Activated B cell treated with CpG ODN at 0.5 μM for 24 hours (primary cell): ENCODE measurements at places on chromosomes 5 and 9.

DNA sequence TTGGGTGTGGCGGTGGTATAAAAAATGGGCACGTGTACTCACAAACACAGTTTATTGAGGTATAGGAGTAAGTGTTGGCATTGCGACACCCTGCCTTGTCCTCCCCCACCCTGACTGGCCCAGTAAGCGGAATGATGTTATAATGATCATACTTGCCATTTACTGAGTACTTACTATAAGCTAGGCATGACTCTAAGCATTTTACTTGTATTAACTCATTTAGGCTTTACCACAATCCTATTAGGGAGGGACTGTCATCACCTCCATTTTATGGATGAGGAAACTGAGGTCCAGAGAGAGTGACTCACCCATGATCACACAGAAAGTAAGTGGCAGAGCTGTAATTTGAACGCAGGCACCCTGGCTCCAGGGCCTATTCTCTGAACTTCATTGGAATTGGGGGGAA is 2.3 kb downstream of the SMIM3 start:
- DNase-seq = no peak

- no peak for DNase-seq
Observed at GRCh38 chr9:105118636-105119035, 125.8 kb upstream of the SLC44A1 start.

GRCh38 chr5:19534751-19535150 is 453.2 kb downstream of the CDH18 start:
- no peak for DNase-seq

- DNase-seq = no peak
Observed at GRCh38 chr9:133906932-133907910, 84.9 kb downstream of the VAV2 start.

DNA sequence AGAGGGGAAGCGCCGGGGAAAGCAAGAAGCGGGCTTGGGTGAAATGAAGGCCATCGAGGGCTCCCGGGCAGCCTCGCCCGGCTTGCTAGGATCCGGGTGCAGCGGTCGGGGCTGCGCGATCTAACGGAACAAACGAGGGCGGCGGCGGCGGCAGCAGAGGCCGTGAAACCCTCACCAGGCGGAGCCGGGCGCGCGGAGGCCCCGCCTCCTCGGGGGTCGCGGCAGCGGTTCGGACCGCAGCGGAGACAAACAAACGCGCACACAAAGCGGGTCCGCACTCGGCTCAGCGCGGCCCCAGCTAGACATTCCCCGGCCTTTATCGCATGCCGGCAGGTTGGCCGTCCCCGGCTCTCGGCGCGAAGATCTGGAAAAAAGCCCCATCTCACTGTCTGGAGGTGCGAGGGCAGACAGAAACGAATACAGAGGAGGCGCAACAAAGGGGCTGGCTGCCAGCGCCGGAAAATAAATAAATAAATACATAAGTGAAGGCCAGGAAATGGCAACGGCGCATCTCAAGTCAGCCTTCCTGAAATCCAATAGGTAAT is 10.5 kb upstream of the TRIM36 start:
- DNase-seq = peak; percentile 49
